WTC11 (cell line): ENCODE measurements at places on chromosomes 1 and 21. TPM values are rescaled to one million over a fixed set of nuclear protein-coding genes. Genes with fewer than 3 reads are reported as not detected.

GRCh38 chr1:115790356-115790755, 21.8 kb upstream of the CASQ2 start:
- H3K4me1 ChIP-seq: peaks cover 30% of the 10 kb centered on the region
- no peak for DNase-seq
- peaks cover 16% of the 10 kb centered on the region for H3K36me3 ChIP-seq

GRCh38 chr1:47701741-47702515, 264.1 kb downstream of the FOXD2 start:
- 0 out of 2 replicates have a peak, but pooled peaks cover 2% of the 10 kb centered on the region for H3K4me1 ChIP-seq
- DNase-seq: no peak
- H3K4me3 ChIP-seq: no peak overlapping the region
- H3K36me3 ChIP-seq: no peaks in the 10 kb centered on the region

RGS16 gene
- total RNA-seq: 9.9 to 17.8 TPM (median 10.2 TPM) in 3 replicates

DNA sequence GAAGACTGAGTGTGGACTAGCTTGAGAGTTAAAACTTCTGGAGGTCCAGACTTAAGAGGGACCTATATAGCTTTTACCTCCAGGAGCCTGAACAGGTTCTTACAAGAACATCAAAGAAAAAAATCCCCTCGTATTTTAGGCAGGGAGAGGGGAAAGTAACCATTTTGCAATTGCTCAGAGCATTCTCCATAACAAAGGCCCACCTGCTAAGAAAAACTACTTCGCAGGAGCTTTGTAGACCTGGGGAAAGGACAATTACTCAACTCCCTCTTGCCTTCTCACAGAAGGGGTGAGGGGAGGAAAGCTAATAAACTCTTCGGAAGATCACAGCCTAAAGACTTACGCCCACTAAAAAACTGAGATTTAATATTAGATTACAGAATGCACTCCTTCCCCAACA, 86.3 kb downstream of the RERE start:
- H3K4me3 ChIP-seq: peak overlapping the region; percentile 4; the same call in 1 of the 2 replicates
- peaks cover 41% of the 10 kb centered on the region for H3K4me1 ChIP-seq
- peaks cover 18% of the 10 kb centered on the region for H3K36me3 ChIP-seq
- H3K27me3 ChIP-seq: no peaks in the 10 kb centered on the region
- H3K27ac ChIP-seq: peak overlapping the region; percentile 38
